Pons (tissue), 1 donor: ENCODE measurements at places on chromosomes 3 and 15.

DNA sequence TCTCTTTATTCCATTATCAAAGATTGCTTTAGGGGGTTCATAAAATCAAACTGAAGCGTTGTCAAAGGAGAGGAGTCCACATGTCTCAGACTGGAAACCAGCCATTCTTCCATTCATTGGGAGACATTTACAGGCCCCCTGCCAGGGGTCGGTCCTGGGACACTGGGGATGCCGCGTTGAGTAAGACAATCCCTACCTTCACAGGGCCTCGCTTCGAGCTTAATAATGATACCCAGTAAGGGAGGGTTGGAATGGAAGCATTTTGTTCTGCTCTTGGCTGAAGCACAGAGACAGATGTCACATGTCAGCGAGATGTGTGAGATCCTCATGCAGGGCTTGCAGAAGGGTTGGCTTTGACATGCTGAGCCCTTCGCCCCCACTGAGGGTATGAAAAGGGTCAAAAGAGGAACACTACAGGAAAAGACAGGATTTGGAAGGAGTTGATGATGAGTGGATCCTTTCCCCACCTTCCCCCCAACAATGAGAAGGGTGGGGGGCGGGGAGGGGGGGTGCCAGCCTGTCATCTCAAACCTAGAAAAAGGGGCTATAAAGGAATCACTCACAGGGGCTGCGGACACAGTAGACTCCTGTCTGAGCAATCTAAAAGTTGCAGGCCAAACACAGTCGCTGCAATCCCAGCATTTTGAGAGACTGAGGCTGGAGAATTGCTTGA lies 25.6 kb upstream of the ARL8B start:
- no peak for DNase-seq

DNA sequence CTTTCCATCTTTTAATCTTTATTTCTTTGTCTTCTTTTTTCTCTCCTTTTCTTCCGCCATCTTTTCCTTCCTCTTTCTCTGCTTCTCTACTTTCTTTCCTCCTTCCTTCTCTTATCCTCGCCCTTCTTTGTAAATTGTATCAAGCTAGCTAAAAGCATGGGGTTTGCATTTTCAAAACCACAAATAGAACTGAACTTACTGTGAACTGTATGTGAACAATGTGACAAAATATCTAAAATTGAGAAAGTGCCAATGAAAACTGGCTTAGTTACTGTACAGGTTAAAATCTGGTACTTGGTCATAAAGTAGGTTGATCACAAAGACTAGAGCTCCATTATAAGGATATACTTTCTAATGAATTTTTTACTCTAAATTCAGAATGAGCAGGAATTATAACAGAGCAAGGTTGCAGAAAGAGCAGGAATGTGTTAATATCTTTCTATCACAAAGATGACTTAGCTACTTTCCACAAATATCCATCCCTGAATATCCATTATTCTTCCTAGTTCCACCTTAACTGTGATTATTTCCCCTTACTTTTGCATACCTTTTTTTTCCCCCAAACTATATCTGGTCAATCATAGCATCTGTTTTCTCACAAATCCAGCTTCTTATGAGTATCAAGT lies 122.4 kb downstream of the LSAMP start:
- DNase-seq = no peak

GRCh38 chr3:194946091-194946490 lies 260.4 kb downstream of the FAM43A start:
- no peak for DNase-seq

DNA sequence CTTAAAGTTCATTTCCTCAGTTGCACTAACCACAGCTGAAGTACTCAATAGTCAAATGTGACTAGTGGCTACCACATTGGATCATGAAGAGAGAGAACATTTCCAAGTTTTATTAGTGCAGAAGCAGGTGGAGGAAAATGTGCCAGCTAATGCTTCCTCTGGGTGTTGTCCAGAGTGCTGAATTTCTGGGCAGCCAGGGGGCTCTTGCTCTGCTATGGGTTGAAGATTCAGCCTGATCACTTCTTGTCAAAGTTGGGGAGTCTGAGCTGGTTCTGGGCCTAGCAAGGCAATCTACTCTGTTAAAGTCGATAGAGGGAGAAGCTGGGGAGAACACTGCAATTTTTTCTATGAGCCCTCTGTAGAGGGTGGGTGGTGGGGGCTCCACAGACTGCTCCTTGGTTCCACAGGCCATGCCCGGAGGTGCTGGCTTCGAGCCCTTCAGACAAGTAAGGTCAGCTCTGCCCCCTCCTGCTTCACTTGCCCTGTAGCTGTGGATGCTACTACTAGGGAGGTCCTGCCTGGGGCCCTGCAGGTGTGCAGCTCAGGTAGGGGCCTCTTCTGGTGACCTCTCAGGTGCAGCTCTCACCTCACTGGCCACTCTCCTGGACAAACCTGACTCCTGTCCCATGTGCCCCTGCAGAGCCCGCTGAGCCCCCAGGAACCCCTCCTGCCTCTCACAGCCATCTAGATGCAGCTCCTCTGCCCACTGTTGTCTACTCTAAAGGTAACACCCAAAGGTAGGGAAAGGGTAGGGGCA lies 8.2 kb downstream of the ALG3 start:
- no peak for DNase-seq

DNA sequence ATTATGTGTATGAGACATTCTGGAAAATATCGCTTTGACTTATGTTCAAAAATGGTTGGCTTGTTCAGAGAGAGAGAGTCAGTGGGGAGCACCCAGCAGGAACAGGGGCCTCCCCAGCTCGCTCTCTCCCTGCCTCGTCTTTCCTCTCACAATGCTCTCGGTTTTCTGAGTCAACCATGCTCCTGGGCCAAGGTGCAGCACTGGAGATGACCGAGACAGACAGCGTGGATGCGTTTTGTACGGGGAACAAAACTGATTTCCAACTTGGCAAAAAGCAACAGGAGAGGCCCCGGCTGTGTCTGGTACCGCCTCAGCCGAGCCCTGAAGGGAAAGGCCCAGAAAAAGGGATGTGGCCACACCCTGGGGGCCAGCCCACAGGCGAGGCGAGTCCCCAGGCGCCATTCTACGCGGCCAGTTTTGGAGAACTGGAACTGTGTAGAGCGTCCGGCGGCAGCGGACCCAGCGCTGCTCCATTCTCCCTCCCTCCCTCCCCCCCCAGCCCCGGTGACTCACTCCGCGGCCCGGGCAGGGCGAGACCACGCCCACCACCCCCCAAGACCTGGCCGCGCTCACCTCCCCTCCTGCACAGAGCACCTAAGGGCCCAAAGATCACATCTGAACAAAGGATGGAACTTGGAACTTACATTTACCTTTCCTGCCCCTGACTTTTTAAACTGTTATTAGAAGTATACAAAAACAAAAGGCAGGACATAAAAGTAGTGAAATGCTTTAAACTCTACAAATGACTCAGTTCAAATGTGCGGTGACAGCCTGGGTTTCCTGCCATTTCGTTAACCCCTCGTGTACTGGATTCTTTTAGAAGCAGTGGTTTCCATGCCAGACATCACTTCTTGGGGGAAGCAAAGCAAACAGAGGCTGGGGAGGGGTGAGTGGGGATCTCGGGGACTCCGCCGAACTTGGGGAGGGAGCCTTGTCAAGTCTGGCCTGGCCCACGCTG lies 12.7 kb downstream of the ATP10A start:
- DNase-seq = no peak

DNA sequence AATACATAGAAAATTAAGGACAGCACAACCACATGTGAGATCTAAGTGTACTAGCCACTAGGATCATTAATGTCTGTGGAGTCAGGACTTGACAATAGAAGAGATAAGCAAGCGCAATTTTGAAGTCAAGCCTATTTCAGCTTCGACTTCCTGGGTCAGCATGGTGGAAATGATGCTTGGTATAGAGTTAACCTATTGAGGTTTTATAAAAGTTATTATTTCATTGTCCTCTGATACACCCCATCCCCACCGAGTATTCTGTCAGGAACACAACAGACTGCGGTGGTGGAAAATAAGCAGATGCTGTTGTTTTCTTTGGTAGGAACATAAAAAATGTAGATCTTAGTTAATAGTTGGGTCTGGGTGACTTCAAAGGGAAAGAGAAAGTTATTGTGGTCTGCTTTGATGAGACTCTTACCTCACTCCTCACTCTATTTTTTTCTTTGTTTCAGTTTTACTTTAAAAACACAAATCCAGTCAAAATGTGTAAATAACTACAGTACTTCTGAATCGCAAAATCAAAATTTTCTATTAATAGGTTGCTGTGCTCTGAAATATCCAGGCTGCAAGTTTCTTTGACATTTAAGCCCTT lies 82.1 kb downstream of the IL5RA start:
- DNase-seq = no peak

- no peak for DNase-seq
Measured at GRCh38 chr3:12931273-12931905, 90.0 kb upstream of the RPL32 start.

GRCh38 chr3:143895805-143896204 lies 47.5 kb upstream of the SLC9A9 start:
- peak; percentile 30 for DNase-seq

DNA sequence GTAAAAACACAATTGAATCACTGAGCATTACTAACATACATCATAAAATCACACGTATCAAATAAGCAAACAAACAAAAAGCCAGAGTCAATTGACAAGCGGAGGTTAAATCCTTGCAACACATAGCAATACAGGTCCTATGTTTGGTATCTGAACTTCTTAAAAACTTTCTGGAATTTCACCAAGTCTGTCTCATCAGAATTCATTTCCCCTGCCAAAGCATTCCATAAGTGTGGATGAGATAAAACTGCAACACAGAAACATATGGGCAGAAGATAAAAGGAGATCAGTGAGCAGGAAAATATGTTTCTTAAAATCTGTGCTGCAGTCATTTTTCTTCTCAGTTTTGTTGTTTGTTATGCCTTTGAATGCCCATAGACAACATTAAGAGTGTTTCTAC lies 1155.5 kb downstream of the TBL1XR1 start:
- DNase-seq = no peak

DNA sequence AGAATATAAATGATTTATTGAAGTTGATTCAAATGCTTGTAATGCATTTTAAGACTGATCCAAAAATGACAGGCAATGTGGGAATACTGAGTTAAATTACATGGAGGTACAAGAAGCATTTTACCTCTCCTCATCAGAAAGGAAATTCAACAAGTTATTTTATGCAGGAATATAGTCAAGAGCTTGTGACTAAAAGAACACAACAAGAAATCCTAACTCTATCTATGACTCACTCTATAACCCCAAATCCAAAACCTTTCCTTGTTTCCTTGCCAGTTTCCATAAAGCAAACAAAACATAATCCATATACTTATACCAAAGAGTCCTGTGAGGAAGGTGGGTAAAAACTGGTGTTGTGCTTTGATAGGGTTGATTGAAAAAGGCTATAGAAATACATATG lies 30.8 kb downstream of the SIN3A start:
- no peak for DNase-seq

DNA sequence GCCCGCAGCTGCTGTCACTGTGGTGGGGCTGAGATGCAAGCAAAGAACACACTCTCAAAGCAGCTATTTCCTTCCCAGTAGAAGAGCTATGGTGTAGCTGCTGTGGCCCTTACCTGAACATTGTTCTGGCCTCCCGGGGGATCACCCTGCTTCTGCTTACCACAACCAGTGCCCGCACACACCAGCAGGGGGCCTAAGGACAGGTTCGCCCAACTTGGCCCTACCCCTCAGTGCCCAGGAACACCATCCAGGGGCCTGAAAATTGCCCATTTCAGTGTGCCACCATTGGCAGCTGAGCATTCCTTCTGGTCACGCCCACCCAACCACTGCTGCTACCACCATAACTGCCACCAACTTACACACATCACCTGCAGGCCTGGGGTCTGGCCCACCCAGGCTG lies 113.0 kb downstream of the TP63 start:
- DNase-seq = no peak

DNA sequence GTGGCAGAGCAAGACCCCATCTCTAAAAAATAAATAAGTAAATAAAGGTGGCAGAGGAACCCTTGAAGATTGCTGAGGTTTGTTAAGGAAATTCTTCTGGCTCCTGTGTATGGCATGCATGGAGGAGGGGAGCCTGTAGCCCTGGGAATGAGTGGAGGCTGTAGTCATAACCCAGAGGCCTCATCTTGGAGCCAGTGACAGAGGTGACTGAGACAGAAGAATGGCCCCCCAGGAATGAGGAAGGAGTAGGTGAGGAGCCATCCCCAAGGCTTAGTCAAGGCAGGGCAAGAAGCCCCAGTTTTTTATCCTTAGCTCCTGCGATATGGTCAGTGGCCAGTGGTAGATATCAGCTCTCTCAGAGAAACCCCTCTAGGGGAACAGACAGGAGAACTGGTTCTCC lies 46.5 kb downstream of the BSN start:
- no peak for DNase-seq

- no peak for DNase-seq
Measured at GRCh38 chr3:142850395-142851023, 38.4 kb downstream of the PCOLCE2 start.
